ENCODE measurements at places on chromosomes 2 and 18.
A peak's percentile ranks its signal among the peaks of the same experiment; 100 is the strongest.

DNA sequence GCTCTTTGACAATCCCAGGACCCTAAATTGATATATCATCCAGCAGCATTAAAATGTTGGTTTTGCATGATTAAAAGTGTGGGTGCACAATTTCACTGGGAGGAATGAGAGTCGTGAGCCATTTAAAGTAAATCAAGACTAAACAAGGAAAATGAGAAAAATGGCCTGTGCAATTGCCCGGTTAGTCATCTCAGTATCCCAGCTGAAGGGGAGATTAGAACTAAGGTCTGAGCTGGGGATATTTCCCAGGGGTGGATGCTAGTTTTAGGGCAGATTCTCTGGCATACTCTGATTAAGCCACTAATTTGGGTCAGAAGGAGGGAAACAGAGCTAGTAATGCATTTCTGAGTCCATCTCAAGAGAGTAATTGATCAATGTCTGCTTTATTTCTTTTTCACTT lies 177.2 kb downstream of the EN1 start:
- DNase-seq, result no peak

DNA sequence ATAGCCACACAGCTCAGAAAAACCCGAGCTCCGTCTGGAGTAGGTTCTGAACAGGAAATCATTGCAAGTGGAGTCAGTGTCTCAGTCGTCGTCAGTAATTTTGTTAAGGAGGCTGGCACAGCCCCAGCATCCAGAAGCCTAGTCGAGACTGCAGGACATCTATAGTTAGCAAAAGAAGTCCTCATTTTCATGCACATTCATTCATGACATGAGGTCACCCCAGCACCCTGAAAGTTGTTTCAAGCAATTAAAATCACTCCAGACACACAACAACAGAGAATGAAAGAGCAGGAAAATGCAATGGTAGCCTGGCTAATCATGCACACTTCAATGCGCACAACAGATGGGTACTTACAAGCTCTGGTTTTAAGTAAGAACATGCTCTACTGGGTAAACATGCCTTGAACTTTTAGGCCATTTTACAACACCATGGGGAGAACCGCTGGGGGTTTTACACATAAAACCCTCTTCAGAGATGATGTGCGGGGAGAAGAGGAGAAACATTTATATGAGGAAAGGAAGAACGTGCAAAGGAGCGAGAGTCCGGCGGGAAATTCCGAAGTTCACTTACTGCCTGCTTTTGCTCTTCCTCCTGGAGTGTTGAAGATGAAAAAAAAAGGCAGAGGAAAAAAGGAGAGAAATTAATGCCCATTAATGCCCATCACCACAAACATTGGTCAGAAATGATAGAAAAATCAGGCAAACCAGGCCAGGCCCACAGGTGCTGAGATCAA lies 77.4 kb upstream of the DNMT3A start:
- DNase-seq, result no peak

DNA sequence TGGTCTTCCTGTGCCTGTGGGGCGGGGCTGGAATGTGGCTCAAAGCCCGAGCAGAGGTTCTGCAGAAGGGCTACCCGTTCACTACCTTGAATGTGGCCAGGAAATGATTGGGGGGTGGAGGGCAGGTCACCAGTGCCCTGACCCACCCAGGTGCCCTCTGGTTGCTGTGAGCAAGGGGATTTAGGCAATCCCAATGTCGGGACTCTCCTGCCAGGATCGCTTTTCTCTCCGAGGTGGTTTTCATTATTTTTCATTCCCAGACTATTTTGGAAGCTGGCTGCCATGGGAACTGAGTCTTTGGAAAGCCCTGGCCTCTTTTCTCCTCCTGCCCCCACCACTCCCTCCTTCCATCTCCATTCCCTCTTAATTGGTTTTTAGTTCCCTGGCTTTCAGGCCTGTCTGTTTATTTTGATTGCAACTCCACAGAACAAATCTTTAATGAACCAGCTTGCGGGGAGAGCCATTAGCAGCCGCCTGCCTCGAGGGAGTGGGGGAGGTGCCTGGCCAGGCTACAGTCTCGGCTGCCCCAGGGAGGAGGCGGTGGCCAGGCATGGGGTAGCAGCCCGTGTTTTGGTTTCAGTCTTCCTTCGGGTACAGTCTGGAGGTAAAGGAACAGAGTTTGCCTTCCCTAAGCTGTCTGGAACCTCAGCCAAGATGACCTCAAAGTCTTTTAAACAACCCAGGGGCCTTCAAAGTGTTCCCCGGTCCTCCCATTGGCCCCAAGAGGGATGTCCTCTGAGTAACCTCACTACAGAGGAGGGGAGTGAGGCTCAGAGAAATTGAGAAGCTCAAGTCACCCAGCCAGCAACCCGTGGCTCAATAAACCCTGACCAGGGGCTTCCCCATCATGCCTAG lies 114.4 kb upstream of the HAAO start:
- DNase-seq, result no peak

DNA sequence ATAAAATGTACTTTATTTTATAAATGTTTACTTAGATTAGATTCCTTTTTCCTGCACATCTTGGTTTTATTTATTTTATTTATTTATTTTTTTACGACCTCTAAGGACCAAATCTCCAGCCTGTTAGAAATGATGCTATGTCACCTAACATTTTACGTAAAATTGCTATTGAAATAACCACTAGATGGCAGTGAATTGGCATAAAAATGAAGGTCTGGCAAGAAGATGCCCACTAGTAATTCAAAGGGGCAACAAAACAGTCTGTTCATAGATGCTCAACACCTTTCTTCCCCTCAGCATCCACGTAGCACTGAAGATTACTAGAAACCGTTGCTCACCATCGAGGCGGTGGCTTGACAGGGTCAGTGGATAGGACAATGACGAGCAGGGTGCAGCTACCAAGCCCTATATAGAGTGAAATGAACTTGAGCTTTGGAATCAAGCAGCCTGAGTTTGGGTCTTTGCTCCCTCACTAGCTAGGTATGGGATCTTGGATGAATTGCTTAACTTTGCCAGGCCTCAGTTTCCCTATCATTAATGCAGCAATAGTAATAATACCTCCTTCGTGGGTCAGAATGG lies 128.7 kb upstream of the L3MBTL4 start:
- no peak for DNase-seq

DNA sequence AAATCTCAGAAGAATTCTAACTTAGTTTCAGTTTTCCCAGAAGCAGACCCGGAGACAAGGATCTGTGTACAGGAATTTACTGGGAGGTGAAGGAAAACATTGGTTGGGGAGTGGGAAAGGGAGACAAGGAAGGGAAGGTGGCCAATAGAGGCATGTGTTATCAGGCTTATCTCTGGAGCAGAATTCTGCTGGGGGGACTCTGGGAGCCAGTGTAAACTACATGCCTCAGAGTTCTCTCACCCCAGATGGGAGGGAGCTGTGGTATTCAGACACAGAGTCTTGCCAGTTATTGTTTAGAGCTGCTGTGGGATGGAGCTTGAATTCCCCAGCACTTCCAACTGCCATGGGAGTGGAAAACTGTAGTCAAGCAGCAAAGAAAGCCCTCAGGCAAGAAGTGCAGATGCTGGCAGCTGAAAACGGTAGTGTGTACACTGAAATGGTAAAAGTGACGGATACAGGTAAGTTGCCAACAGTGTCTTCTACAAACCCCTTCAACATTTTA lies 19.0 kb downstream of the DNPEP start:
- DNase-seq, result no peak

DNA sequence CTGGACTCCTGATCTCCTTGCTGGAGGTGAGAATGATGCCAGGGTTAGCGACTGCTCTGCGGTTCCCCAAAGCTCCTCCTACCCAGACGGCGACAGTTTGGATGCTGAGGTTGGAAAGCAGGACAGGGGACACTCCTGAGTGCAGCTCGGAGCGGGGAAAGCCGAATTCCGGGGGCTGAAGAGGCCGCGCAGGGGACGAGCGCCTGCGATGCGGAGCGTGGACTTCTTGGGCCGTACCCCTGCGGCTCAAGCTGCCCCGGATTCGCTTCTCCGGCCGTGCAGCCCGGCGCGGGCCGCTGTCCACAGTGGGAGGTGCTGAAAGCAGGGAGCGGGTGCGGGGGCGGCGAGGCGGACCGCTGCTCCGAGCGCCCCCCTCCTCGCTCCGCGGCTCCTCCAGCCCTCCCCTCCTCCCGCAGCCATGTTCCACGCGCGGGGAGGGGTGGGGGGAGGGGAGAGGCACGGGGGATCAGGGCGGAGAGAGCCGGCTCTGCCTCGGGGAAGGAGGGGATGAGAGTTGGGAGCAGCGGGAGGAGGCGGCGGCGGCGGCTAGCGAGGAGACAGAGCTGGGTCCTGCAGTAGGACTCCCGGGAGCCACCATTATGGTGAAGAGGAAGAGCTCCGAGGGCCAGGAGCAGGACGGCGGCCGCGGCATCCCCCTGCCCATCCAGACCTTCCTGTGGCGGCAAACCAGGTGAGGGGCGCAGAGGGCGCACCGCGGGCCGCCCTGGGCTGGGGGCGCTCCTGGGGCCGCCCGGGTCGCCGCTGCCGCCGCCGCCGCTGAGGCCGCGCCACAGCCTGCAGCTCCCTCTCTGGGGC lies at the start of gene UNC80:
Gene UNC80, plus strand, starts transcription at position 359 of the 816 bp plus-strand sequence. Its CDS starts 241 bp downstream, at position 600.
- DNase-seq, result peak; percentile 38

DNA sequence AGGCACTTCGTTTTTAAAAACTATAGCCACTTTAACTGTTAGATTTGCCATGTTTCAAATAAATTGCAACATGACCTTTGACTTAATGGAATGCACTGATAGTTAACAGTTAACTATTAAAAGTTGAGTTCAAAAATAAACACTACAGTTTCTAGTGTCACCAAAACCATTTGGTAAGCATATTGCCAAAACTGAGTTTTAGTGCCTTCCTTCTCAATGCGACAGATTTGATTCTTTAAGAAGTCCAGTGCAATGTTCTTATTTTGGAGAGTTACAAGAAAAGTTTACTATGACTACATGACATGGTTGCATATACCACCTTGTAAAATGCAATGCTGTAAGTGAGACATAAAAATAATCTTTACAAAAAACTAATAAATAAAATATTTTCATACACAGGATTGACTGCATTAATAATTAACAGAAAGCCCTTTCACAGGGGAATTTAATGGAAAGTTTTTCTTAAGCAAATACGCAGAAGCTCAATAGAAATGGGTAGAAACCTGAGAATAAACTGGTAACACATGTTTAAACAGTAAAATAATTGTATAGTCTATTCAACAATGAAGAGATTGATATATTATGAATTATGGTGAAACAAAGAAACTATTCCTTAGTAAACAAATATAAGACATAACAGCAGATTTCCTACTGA lies 53.8 kb downstream of the GRB14 start:
- no peak for DNase-seq

- DNase-seq, result no peak
Measured at GRCh38 chr2:46510598-46511177, 31.3 kb downstream of the TMEM247 start.

GRCh38 chr18:49563130-49563540 lies 1.3 kb downstream of the LIPG start:
- DNase-seq, result no peak

DNA sequence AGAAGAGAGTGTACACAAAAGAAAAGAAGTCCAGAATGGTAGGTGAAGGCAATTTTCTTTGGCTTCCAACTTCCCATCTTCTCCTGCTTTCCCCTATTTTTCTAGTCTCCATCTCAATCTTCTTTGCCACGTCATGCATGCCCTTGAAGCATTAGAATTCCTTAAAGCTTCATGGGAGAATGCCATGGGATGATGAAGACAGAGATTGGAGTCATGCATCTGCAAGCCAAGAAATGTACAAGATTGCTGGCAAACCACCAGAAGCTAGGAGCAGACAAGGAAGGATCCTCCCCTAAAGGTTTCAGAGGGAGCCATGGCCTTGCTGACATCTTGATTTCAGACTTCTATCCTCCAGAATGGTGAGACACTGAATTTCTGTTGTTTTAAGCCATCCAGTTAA lies 305.9 kb downstream of the HRH4 start:
- DNase-seq, result no peak

GRCh38 chr18:79185648-79186047 lies 116.5 kb downstream of the ATP9B start:
- no peak for DNase-seq

DNA sequence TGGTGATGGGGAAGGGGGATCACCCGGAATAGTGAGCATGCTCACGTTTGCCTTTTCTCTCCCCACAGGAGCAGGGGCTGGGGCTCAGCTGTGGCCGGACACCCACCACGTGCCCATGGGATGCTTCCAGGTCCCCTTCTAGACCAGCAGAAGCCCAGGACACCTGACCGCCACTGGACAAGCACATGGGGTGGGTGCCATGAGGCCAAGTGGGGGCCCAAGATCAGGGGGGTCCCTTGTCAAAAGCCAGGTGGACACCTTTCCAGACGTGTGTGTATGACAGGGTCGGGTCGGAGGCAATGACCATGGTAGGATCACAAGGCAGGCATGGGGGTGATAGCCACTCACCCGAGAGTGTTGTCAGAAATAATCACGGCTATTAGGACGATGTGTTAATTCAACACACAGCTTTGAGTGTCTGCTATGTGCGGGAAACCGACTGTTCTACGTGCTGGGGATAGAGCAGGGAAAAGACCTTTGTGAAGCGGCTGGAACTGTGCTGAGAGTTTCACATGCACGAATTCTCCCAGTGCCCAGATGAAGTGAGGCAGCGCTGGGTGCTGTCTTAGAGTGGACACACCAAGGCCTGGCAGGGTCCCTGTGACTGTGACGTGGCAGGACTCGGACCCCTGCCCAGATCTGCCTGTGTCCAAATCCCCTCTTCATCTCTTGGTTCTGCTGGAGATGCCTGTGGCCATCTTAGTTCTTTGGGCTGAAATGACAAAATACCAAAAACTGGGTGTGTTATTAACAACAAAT lies 244.7 kb downstream of the NDUFA10 start:
- no peak for DNase-seq

- DNase-seq, result no peak
Measured at GRCh38 chr2:78553866-78554647, 471.4 kb upstream of the REG3G start.

- no peak for DNase-seq
Measured at GRCh38 chr18:33836564-33836963, 258.5 kb downstream of the ASXL3 start.

- no peak for DNase-seq
Measured at GRCh38 chr2:95359031-95359430, 43.5 kb upstream of the FAHD2A start.

GRCh38 chr2:220833446-220833845 lies 738.7 kb downstream of the EPHA4 start:
- no peak for DNase-seq

DNA sequence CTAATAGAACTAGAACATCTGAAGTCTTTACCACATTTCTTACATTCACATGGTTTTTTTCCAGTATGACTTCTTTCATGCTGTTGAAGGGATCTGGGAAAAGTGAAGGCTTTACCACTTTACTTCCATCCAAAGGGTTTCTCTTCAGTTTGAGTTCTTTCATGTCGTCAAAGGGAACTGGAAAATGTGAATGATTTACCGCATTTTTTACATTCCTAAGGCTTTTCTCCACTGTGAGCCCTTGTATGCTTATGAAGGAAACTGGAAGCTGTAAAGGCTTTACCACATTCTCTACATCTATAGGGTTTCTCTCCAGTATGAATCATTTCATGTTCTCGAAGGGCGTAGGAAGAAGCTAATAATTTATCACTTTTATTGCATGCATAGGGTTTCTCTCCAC lies 46.7 kb downstream of the NBEAL1 start:
- no peak for DNase-seq

Measured in activated CD8-positive, alpha-beta T cell treated with anti-CD3 and anti-CD28 coated beads for 36 hours (primary cell).